HL-60 (cell line): ENCODE measurements at places on chromosomes 3 and 15.

DNA sequence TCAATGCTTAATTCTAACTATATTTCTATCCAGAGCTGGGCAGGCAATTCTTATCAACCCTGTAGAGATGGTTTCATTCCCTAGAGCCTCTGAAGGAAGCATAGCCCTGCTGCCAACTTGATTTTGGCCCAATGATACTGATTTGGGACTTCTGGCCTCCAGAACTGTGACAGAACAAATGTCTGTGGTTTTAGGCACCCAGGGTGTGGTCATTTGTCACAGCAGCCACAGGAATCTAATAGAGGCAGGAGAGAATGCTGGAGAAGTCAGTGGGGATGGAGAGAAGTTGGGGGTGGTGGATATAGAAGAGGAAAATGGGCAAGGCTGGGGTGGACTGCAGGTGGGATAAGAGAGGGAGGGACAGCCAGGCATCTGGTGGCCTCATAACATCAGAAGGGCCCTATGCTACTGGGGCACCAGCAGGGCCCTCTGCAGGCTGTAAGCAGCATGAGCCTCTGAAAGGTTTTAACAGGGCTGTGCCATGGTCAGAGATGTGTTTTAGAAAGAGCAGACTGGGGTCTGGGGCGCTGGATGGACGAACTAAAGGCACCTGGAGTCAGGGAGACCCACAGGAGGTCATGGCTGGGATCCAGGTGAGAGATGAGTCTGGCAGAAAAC is 19.8 kb downstream of the MRPS11 start:
- no peak for DNase-seq

GRCh38 chr3:73474619-73475018 is 150.1 kb downstream of the PDZRN3 start:
- DNase-seq, result no peak

- no peak for DNase-seq
Measured at GRCh38 chr3:53554559-53555067, 60.2 kb downstream of the CACNA1D start.

- DNase-seq, result no peak
Measured at GRCh38 chr3:71131375-71132314, 451.9 kb downstream of the FOXP1 start.

DNA sequence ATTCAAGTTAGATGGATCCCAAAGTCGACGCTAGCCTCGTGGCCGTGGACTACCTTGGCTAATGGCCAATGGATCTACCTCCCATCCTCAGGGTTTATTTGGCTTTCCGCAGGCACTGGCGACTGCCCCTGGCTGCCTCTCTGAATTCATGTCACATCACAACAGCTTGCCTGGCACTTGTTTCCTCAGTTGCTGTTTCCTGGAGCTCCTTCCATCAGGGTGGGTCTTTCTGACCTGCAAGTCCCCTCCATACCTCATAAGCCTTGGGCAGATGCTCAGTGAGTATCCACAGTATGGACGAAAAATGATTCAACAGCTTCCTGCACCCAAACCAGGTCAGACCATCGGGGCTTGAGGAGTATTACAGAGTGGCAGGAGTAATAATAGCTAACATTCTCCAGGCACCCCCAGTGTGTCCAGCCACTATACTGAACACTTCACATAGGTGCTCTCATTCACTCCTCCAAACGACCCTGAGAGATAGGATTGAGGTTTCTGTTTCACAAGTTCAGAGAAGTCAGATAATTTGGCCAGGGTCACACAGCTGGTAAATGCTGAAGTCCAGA is 311.5 kb downstream of the TLE3 start:
- DNase-seq, result no peak

GRCh38 chr15:92361321-92362000 is 32.2 kb upstream of the ST8SIA2 start:
- DNase-seq, result no peak

DNA sequence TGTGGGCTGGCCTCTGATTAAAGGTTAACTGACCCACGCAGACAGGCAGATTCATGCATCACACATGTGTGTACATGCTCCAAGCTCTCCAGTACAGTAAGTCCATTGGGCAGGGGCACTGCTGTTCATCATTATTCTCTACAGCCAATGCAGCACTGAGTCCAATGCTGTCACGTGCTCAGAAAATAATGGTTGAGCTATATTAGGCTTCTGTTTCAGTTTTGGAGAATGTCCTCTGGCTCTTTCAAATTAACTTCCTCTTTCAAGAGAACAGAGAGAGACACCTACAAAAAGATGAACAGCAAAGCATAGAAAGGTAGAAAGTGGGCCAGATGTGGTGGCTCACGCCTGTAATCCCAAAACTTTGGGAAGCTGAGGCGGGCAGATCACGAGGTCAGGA is 202.6 kb downstream of the MEX3B start:
- no peak for DNase-seq
